ENCODE measurements at places on chromosomes 3 and 15.

DNA sequence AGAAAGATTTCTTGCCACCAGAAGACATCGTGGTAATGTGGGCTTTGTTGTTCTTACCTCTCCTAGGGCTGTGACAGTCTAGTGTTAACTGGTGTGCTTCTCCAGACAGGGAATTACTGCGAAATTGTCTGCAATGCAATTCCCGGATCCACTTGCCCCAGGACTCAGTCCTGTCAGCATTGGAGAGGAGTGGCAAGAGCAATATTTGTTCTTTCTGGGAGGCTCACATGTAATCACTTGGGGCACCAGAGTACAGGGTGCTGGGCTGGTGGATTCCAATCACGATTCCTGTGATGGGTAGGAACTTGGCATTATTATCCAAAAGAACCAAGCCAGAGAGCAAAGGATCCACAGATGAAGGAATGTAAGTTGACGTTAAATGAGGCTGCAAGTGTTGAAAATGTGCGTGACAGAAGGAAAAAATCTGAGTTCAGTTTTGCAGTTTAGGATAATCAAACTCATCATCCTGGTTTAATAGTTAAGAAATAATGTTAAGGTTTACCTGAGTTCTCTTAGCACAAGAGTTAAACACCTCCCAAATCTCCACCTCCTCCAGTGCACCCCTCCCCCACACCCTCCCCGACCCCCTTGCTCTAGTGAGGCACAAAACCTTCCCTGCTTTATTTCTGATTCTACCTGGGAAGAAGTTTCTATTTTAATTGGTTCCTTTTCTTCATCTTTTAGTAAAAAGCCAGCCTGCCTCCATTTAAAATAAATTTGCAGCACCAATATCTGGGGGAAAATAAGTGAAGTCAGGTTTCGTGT is 79.2 kb downstream of the GMPS start:
- no peak for DNase-seq

DNA sequence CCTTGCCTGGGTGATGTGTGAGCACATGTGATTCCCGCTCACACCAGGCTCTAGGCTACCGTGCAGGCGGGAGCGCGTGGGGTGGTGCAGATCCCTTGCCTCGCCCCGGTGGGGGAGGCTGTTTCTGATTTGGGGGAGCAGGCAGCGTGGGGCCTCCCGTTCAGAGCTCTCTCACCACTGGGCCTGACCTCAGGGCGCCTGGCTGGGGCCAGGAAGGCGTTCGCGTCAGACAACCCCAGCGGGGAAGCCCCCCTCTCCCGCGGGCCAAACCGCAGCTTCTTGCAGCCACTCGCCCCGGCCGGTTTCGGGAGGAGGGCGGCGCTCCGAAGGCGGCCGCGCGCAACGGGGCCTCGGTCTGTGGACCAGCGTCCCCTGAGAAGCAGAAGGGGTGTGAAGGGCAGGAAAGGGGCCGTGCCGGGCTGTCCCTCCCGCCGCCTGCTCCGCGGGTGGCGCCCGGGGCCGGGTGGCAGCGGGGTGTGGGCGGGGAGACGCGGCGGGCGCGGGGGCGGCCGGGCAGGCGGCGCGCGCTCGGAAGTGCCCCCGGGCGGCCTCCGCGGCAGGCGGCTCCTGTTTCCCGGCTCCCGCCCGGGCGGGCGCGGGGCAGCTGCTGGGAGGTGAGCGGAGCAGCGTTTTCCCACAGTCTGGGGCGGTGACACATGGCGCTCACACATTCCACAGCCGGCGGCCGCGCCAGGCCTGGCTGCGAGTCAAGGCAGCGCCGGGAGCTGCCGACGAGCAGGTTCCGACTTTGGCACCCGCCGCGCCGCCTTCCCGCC is 65.1 kb upstream of the HES1 start:
- DNase-seq, result peak; percentile 10

GRCh38 chr15:100940767-100941379 is 21.7 kb downstream of the LRRK1 start:
- DNase-seq, result no peak

- no peak for DNase-seq
Observed at GRCh38 chr15:100832149-100832942, 47.3 kb upstream of the ALDH1A3 start.

- DNase-seq, result no peak
Observed at GRCh38 chr3:134614955-134615354, 35.9 kb downstream of the KY start.

Data from activated CD8-positive, alpha-beta memory T cell treated with anti-CD3 and anti-CD28 coated beads for 1 hour (primary cell).